Caco-2 (cell line): ENCODE measurements at places on chromosomes 12 and 14. TPM values are rescaled to one million over a fixed set of nuclear protein-coding genes. Genes with fewer than 3 reads are reported as not detected.

DNA sequence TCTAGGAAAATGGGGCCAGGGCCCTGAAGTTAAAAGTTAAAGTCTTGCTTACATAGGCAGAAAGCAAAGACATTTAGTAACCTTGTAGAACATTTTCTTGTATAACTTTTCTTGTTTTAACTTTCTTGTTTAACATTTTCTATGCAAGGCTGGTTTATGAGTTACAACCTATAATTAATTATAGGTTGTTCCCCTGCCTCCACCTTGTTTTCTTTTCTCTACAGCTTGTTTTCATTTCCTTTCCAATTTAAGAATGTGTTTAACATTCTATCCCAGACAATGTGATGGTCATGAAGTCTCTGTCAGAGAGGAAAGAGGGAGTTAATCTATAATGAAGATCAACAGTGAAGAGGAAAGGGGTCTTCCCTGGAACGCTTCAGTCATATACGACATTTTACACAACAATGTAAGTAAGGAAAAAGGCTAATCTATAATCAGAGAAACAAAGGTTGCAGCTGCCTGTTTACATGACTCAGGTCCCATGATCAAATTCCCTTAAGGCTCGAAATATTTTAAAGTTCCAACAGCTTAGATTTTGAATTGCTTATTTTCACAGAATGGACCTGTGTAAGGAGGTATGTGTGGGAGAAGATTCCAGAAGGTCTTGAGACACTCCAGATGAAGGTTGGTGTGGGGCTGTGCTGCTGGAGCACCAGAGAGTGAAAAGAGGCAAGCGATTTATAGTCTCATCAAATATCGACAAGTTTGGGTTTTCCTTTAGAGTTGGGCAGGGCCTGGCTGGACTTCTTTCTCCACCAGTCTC lies 34.2 kb upstream of the TCL1B start:
- H3K36me3 ChIP-seq: no peaks in the 10 kb centered on the region
- H3K27me3 ChIP-seq: no peaks in the 10 kb centered on the region
- no peak for DNase-seq

DNA sequence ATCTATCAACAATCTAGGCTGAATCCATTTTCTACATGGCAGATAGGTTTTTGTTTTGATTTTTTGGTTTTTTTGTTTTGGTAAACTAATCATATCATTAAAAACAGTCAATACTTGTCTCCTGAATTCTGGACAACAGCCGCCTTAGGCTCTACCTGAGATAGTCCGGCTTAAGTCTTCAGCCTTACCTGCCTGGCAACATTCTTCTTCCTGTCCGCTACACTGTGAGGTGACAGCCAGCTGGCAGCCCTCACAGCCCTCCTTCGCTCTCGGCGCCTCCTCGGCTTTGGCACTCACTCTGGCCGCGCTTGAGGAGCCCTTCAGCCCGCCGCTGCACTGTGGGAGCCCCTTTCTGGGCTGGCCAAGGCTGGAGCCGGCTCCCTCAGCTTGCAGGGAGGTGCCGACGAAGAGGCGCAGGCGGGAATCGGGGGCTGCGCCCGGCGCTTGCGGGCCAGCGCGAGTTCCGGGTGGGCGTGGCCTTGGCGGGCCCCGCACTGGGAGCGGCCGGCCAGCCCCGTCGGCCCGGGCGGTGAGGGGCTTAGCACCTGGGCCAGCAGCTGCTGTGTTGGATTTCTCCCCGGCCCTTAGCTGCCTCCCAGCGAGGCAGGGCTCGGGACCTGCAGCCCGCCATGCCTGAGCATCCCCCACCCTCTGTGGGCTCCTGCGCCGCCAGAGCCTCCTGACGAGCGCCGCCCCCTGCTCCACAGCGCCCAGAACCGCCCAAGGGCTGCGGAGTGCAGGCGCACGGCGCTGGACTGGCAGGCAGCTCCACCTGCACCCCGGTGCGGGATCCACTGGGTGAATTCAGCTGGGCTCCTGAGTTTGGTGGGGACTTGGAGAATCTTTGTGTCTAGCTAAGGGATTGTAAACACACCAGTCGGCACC lies 49.0 kb downstream of the MDGA2 start:
- DNase-seq: no peak
- H3K4me1 ChIP-seq: no peaks in the 10 kb centered on the region
- H3K27me3 ChIP-seq: no peaks in the 10 kb centered on the region
- H3K27ac ChIP-seq: no peak overlapping the region

GRCh38 chr14:50666772-50667683 lies 1.1 kb downstream of the SAV1 start:
- H3K27me3 ChIP-seq: no peaks in the 10 kb centered on the region
- H3K27ac ChIP-seq: no peak overlapping the region
- H3K4me1 ChIP-seq: peaks cover 28% of the 10 kb centered on the region

SYCP3 gene
- total RNA-seq: 0.16 TPM in 1 of 2 replicates, not detected in the other

- H3K27ac ChIP-seq: no peak overlapping the region
- H3K27me3 ChIP-seq: no peaks in the 10 kb centered on the region
- DNase-seq: no peak
These were observed 94.1 kb downstream of the TRHDE start for GRCh38 chr12:72366255-72366654.

ZFYVE1 gene
- 10.8 and 10.9 TPM in 2 replicates for total RNA-seq

GRCh38 chr14:76761960-76762410 lies 717 bp downstream of the VASH1 start:
- peaks cover 7% of the 10 kb centered on the region for H3K27me3 ChIP-seq
- no peak for DNase-seq
- peak overlapping the region; percentile 54 for H3K4me3 ChIP-seq

ATG101 gene
- 67.2 and 78.0 TPM in 2 replicates for total RNA-seq

GRCh38 chr12:3473844-3474243 lies 17.2 kb upstream of the PRMT8 start:
- H3K4me1 ChIP-seq: no peaks in the 10 kb centered on the region
- H3K27me3 ChIP-seq: no peaks in the 10 kb centered on the region
- H3K4me3 ChIP-seq: no peak overlapping the region
- H3K27ac ChIP-seq: no peak overlapping the region

LTBR gene
- total RNA-seq: 194 and 197 TPM in 2 replicates

- no peaks in the 10 kb centered on the region for H3K36me3 ChIP-seq
- no peak for DNase-seq
- no peaks in the 10 kb centered on the region for H3K27me3 ChIP-seq
- H3K4me3 ChIP-seq: no peak overlapping the region
- H3K4me1 ChIP-seq: peaks cover 9% of the 10 kb centered on the region
These were observed 63.3 kb upstream of the OSBPL8 start for GRCh38 chr12:76622915-76623314.

AQP6 gene
- not detected in 2 replicates for total RNA-seq

RHOJ gene
- total RNA-seq: not detected in 2 replicates

DNA sequence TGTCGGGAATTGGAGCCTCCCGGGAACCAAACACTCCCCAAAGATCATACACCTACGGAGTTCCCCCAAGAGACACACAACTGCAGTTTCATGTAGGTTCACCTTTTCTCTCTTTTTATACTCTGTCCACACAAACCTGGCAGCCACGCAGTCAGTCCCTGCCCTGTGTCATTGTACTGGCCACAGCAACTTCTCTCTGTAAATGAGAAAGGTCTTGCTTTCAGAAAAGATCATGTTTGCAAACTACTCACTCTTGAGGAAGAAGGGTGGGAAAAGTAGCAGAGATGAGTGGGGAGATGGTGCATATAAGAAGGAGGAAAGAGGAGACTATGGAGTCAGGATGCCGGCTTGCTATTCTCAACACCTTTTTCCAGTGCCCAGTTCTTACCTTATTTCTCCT lies 10.4 kb downstream of the ANG start:
- no peaks in the 10 kb centered on the region for H3K4me1 ChIP-seq
- H3K27me3 ChIP-seq: no peaks in the 10 kb centered on the region
- H3K36me3 ChIP-seq: no peaks in the 10 kb centered on the region
- H3K27ac ChIP-seq: no peak overlapping the region
- H3K4me3 ChIP-seq: no peak overlapping the region
- DNase-seq: no peak

GRCh38 chr12:80151131-80151530 lies 51.8 kb downstream of the OTOGL start:
- H3K36me3 ChIP-seq: no peaks in the 10 kb centered on the region
- no peak overlapping the region for H3K27ac ChIP-seq
- H3K27me3 ChIP-seq: no peaks in the 10 kb centered on the region
- H3K4me3 ChIP-seq: no peak overlapping the region

GRCh38 chr14:100191584-100192249 lies 32.3 kb upstream of the DEGS2 start:
- H3K4me1 ChIP-seq: peaks cover 10% of the 10 kb centered on the region
- H3K36me3 ChIP-seq: no peaks in the 10 kb centered on the region
- no peak overlapping the region for H3K27ac ChIP-seq
- no peaks in the 10 kb centered on the region for H3K27me3 ChIP-seq
- no peak for DNase-seq

DNA sequence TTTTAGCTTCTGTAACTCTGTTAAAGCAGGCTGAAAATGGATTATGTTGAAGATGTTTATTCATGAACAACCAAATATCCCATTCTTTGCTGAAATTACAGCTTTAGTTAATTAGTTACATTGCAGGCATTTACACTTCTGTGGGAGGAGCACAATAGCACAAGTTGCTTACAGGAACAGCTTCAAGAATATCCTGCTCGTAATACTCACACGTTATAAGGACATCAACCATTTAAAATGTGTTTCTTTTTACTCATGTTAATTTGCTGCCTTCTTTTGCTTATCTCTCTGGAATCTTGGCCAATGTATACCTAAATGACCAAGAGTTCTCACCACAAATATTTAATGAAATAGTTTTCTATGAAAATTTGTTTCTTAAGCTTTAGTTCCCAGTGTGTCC lies 305.2 kb upstream of the SYT1 start:
- no peak overlapping the region for H3K27ac ChIP-seq
- H3K36me3 ChIP-seq: no peaks in the 10 kb centered on the region
- 0 out of 2 replicates have a peak, but pooled peaks cover 6% of the 10 kb centered on the region for H3K4me1 ChIP-seq
- H3K4me3 ChIP-seq: no peak overlapping the region
- DNase-seq: no peak

CLEC1B gene
- not detected in 2 replicates for total RNA-seq

- no peak overlapping the region for H3K4me3 ChIP-seq
- no peaks in the 10 kb centered on the region for H3K4me1 ChIP-seq
- no peaks in the 10 kb centered on the region for H3K27me3 ChIP-seq
These were observed 1.7 kb upstream of the JPH4 start for GRCh38 chr14:23580152-23580926.

DNA sequence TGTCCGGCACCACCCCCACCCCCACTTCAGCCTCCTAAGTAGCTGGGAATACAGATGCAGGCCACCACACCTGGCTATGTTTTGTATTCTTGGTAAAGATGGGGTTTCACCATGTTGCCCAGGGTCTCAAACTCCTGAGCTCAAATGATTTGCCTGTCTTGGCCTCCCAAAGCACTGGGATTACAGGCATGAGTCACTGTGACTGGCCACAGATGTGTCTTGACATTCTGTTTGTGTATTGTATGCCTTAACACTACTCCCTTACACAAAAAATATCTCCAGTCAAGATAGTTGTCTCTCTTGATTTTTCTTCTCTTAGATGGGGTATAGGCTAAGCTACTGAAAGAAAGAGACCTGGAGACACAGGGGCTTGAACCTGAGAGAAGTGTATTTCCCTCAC lies 17.6 kb downstream of the CLEC14A start:
- no peak overlapping the region for H3K4me3 ChIP-seq
- H3K4me1 ChIP-seq: no peaks in the 10 kb centered on the region
- H3K27ac ChIP-seq: no peak overlapping the region
- H3K27me3 ChIP-seq: no peaks in the 10 kb centered on the region

DNA sequence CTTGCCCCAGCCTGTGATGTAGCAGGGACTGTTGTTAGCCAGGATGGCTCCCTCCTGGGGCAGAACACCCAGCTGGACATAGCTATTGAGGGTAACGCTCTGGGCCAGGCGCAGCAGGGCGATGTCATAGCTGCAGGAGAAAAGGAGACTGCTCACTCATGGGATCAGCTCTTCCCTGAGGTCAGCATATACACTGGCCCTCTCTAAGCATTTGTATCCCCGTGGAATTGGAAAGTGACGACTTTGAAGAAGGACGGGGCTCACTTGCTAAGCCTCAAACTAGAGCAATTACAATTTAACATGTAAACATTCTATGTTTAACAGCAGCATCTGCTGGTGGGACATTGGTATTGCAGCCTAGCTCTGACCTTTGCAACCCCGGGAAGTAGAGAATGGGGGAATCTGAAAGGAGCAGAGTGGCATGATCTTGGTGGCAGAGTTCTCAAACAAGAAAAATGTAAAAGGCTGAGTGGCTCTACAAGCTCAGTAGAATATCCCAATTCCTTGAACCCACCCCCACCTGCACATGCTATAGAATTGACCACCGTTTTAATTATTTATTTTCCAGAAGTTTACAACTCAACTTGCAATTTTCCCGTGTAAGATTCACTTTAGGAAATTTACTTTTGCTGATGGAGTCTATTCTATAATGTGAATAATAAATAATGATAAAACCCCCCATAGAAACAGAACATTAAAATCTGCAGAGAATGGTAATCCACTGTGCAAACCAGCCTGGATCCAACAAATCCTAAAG lies 5.0 kb downstream of the CELA1 start:
- peak; percentile 84 for DNase-seq
- peak overlapping the region; percentile 27 for H3K4me3 ChIP-seq
- peak overlapping the region; percentile 79 for H3K27ac ChIP-seq

DNA sequence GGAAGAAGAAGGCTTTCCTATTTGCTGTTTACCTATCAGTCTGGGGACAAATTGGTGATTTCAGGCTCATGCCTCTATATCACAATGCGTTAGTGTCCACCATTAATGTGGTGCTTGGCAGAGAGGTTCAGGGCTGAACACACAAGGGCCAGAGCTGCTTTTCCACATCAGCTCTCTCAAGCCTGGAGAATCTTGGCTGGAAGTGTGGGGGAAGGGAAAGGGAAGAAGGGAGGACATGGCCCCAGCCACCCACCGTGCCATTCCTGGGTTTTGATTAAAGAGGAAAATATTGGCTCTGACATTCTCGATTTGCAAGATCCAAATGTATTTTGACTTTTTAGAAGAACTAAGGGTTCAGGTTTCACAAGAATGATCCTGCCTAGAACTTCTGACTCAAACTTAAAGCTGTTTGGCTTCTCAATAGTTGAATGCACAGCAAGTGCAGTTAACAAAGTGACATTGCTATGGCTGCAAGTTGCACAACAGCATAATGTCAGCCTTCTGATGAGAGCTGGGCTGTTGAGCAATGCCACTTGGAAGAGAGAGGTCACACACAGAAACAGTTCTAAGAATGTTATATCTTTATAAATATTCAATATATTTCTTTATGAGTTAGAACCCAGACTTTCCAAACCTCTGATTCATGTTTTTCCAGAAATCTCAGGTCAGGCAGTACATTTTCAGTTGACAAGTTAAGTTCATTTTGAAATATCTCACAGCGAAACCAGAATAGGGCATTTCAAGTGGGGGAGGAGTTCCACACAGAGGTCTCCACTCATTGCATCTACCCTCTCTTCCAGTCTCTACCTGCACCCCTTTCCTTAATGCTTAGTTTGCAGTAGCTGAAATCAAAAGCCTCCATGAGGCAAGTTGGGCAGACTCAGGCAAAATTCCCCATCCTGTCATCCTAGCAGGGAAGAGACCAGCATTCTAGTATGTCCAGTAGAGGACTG lies 25.3 kb downstream of the IGF1 start:
- no peaks in the 10 kb centered on the region; the same call in 1 of the 2 replicates for H3K4me1 ChIP-seq
- H3K27me3 ChIP-seq: no peaks in the 10 kb centered on the region
- no peak overlapping the region for H3K4me3 ChIP-seq
- H3K36me3 ChIP-seq: no peaks in the 10 kb centered on the region
- no peak overlapping the region for H3K27ac ChIP-seq
